Suppressor macrophage treated with lipopolysaccharide for 4 hours (primary cell): ENCODE measurements at places on chromosomes 11 and 22.

DNA sequence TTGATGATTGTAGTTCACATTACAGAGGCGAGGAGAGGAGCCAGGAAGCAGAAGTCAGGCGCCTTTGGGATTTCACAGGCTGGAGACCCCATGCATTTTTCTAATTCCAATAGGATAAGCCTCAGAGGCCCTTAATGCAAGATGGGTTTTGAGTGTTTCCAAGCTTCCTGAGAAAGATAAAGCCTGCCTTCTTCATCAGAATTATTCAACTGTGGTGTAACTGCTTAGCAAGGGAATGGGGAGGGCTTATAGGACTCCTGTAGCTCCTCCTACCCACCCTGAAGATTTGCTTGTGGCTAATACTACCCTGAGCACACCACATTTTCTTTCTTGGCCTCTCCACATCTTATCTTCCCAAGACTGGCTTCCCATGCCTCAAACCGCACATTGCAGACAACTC is 151.1 kb upstream of the ISX start:
- no peak for DNase-seq

- DNase-seq, result no peak
Measured at GRCh38 chr11:62501432-62501891, 45.1 kb downstream of the AHNAK start.

GRCh38 chr22:37219533-37219932 is 7.3 kb upstream of the SSTR3 start:
- DNase-seq, result no peak

- peak; percentile 56 for DNase-seq
Measured at GRCh38 chr11:122681735-122682134, 26.2 kb downstream of the UBASH3B start.

- DNase-seq, result peak; percentile 90
Measured at GRCh38 chr22:40436505-40437431, 66.4 kb downstream of the SGSM3 start.

DNA sequence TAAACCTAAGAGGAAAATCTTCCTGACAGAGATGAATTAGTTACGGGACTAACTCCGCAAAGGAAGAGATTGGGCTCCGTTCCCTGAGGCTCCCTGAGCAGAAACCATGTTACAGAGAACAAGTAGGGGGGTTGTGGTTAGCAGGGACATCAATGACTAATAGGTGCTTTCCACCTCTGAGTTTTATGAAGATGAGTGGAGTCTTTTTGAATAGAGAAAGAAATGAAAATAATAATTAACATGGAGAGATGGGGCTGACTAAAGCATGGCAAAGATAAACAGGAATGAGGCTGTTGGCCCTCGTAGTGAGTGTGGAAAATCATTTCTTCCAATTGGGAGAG is 47.5 kb upstream of the PICALM start:
- DNase-seq, result peak; percentile 58

DNA sequence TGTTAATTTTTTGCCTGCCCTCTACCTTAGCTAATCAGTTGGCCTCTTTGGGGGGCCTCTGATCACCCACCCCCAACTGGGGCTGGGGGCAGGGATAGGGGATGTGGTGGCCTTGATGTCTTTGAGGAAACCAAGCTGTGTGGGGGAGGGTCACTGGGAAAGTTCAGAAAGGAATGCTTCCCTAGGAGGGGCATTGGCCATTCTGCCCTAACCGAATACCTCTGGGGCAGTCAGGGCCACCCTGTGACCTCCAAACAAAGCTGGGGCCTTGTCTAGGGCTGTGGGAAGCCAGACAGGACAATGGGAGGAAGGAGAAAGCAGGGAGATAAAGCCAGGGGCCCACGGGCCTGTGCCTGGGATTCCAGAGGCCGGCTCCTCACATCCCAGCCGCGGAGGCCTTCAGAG is 97.5 kb downstream of the TSPAN18 start:
- no peak for DNase-seq

- no peak for DNase-seq
Measured at GRCh38 chr11:78800756-78801155, 226.1 kb upstream of the NARS2 start.

GRCh38 chr11:68412593-68413475 is 47.7 kb upstream of the PPP6R3 start:
- DNase-seq, result no peak

GRCh38 chr11:122190768-122191167 is 74.8 kb upstream of the BLID start:
- no peak for DNase-seq

DNA sequence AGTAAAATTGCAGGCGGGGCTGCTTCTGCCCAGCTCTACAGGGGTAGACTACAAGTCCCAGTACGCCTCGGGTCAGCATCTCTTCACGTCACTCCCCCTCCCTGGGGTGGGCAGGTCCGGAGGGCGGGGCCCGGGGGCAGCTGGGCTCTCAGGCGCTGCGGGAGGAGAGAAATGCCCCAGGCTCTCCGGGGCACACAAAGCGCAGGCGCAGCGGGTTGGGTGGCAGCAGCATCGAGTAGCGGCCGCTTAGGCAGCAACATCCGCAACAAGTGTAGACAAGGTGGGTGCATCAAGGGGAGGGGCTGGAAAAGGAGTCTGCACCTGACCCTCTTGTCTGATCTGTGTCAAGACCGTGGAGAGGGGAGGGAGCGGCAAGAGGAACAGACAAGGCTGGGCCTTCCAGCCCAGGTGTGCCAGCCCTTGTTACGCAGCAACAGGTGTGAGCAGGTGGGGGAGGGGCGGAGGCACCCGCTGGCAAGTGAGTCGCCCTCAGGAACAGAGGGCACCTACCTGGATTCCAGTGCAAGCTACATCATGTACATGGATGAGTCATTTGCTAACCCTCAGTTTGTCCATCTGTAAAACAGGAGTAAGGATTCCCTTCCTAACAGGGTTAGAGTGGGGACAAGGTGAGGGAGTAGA is 1.2 kb downstream of the PLEKHB1 start:
- DNase-seq, result peak; percentile 87

GRCh38 chr11:65160643-65161042 is 9.4 kb upstream of the SPDYC start:
- no peak for DNase-seq

DNA sequence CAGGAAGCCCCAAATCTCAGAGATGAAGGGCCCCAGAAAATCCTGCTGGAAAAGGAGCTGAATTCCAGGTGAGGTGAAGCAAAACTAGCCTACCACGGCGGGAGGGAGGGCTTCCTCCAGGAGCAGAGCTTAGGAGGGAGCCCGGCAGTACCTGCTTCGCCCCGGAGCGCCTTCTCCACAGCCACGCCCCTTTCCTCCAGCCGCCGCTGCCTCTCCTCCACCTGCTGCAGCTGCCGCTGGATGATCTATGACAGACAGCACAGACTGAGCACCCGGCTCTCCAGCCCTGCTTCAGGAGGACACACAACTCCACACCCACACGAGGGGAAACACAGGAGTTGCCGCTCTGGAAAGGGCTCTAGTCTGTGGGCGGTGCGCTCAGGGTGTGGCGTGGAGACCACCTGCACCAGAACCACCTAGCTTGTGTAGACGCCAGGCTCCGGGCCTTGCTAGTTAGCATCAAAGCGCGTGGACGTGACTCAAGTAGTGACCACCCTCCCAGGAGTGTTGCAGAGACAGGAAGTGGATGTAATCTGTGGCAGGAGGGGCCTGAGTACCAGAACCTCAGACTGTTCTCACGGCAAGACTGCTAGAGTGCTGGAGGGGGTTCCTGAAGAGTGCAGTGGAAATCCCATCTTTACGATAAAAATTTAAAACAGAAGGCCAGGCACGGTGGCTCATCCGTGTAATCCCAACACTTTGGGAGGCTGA is 34.6 kb upstream of the BID start:
- DNase-seq, result no peak

- DNase-seq, result no peak
Measured at GRCh38 chr11:100680070-100680469, 7.0 kb upstream of the ARHGAP42 start.

GRCh38 chr11:63020671-63021291 is 5.1 kb upstream of the SLC22A8 start:
- DNase-seq, result peak; percentile 8

DNA sequence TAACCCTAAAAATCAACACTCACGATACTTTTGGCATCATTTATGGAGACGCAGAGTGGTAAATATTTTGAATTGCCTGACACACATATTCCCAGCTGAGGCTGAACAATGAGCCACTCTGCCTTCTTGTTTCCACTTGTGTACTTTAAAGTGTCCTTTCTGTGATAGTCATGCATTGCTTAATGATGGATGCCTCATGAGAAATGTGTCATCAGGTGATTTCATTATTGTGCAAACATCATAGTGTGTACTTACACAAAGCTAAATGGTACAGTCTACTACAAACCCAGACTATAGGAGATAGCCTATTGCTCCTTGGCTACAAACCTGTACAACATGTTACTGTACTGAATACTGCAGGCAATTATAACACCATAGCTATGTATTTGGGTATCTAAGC is 44.2 kb downstream of the MRE11 start:
- peak; percentile 83 for DNase-seq

DNA sequence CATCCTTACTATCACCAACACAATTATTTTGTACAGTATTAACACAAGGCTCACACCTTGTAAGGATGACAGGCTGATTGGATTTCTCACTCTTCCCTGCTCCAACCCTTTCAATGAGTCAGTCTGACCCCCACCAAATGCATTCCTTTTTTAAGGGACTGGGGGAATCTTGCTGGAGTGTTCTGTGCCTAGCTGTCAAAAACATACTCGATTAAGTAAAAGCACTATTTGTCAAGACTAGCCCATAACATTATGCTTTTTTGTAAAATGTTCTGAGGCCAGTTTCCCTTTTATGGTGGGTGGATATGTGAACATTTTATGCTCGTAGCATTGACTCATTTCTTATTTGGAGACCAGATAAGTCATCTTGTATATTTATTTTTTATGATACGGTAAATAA is 87.2 kb downstream of the PDHX start:
- DNase-seq, result peak; percentile 66

- no peak for DNase-seq
Measured at GRCh38 chr11:57978686-57979531, 44.8 kb upstream of the OR9Q1 start.

DNA sequence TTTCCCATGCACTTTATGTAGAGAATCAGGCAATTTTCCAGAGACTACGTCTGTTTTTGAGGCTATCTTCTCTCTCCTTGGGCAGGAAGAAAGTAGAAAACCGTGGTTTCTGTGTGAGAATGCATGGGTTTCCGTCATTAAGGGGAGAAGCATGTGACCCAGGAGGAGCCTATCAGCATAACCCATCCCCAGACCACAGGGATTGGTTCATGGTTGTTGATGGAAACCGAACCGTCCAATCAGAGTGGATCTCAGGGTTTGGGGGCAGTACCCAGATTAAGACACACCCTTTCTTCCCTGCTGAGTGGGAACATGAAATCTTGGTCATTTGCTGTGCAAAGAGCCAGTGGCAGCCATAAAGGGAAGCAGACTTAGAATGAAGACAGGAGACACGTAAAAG is 517.8 kb downstream of the MN1 start:
- DNase-seq, result no peak

GRCh38 chr22:47275605-47276449 is 513.4 kb downstream of the TBC1D22A start:
- DNase-seq, result no peak

DNA sequence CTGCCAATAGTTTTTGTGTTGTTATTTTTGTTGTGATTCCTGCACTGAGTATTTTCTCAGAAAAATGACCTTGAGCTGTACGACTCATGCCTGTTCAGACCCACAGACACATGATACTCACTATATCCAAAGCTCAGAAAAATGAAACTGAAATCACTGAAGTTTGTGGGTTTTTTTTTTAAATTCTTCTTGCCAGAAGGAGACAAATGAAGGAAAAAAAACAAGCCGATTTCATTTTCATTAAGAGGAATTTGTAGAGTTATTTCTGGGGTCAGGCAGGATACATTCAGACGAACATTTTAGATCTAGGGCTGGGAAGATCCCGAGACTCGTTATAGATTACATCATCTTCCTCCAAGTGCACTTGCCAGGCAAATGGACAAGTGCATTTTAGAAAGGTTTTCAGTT is 60.4 kb downstream of the BMAL1 start:
- peak; percentile 71 for DNase-seq

- DNase-seq, result no peak
Measured at GRCh38 chr11:93274851-93275250, 55.7 kb upstream of the DEUP1 start.

DNA sequence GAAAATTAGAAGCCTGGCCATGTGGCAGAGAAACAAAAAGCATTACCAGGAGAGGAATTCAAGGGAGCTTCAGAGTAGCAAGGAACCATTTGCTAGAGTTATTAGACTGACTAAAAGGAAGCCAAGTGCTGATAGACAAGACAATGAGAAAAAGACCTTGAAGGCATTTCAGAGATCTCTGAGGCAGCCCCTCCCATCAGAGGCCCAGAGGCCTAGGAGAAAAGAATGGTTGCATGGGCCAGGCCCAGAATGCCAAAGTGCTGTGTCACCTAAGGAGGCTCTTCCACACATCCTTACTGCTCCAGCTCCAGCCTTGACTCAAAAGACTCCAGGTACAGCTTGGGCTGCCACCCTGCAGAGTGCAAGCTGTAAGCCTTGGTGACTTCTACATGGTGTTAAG is 61.8 kb upstream of the POU2AF2 start:
- no peak for DNase-seq

DNA sequence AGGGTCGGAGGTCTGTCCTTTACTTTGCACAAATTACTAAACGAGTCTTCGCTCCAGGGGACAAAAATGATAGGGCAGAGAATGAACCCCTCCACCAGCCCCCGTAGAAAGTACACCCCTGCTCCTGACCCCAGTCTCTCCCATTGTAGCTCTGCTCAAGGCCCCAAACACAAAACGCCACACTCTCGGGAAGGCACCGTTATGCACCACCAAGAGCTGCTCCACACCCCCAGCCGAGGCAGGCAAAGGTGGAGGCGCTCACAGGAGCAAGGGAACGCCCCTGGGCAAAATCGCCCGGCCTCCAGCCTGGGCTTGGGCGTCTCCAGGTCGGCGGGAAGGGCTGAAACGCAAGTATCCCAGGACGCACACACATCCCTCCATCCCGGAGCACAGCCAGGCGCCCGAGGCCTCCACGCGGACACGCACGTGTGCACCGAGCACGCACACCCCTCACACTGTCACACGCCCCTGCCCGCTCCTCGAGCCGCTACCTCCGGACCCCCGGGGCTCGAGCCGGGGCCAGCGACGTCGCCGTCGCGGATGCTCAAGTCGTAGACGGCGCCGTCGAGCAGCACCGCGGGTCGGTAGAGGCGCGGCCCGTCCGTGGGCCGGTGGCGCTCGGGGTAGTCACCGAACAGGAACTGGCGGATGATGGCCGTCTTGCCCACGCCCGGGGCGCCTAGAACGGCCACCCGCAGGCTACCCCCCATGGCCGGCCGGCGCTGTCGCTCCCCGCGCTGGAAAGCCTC is 786 bp downstream of the RASL10A start:
- peak; percentile 21 for DNase-seq

GRCh38 chr11:94563176-94563847 is 3.9 kb upstream of the PIWIL4 start:
- DNase-seq, result peak; percentile 33

- no peak for DNase-seq
Measured at GRCh38 chr22:23106906-23107367, 34.9 kb downstream of the RSPH14 start.
